ENCODE measurements at places on chromosomes 6 and 20.

DNA sequence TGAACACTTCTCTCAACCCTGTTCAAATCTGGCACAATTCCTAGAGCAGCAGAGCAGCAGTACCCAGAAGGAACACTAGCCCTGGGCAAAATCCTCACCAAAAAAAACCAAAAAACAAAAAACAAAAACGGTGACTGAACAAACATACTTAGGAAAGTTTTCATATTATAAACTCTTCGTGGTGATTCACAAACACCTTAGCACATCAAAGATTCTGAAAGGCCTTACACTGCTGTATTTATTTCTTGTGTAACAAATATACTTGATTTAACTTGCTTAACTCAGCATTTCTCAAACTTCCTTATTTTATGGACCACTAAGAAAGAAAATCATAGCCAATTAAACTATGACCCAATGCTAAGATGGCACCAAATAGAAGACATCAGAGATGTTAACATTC, 57.8 kb upstream of the RREB1 start:
- DNase-seq, result no peak

GRCh38 chr20:46624946-46625345, 26.3 kb downstream of the SLC13A3 start:
- no peak for DNase-seq

DNA sequence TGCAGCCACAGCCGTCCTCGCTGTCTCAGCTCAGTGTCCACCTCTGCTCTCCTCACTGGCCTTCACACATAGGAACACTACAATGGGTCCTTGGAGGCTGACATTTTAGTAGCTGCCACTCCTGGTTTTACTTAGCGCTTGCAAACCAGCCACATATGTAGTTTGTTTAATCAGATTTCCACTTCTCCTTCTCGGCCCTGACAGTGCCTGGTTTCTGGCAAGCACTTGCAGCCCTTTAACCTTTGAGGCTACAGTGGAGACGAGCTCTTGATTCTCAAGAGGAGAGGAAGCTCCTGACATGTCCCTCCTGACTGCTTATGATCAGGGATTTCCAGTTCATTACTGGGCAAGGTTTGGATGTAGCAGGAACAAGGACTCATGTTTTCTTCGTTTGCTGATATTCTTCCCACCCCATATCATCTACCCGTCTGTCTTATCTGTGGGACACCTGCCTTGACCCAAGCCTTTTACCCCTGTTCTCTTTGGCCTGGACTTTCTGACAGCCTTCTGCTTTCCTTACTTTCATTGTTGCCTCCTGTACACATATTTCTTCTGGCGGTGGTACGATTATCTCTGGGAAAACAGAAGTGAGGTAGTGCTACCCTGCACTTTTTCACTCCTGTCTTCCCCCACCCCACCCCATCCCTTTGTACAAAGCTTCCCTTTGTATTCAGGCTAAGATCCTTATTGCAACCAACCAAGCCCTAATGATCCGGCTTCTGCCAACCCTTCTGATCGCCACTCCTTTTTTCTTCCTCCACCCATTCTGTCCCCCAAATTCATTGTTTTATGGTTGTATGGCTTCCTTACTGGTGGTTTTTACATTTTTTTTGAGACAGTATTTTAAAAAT, 31.2 kb downstream of the CEP43 start:
- DNase-seq, result no peak

GRCh38 chr6:41739041-41739440, 3.6 kb upstream of the TFEB start:
- no peak for DNase-seq

- DNase-seq, result no peak
Measured at GRCh38 chr6:99912657-99913056, 81.4 kb downstream of the MCHR2 start.

DNA sequence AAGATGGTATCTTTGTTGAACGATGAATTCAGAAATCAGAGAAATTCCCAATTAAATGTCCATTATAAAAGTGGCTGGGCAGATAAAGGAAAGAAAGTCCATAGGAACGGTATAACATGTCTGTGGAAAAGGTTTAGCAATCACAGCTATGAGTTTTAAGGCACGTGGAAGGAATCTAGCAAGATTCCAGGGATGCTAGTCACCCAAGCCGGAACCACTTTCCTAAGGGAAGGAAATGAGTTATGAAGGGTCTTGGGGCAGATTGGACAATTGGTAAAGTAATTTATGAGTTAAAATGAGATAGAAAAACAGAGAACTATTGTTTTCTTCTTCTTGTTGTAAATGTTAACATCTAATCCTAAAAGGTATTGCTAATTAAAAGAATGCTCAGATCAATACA, 384.8 kb downstream of the ADGRB3 start:
- no peak for DNase-seq

GRCh38 chr6:142187209-142187608, 40.1 kb downstream of the VTA1 start:
- DNase-seq, result no peak

GRCh38 chr20:49413677-49414076, 68.8 kb downstream of the KCNB1 start:
- DNase-seq, result no peak

DNA sequence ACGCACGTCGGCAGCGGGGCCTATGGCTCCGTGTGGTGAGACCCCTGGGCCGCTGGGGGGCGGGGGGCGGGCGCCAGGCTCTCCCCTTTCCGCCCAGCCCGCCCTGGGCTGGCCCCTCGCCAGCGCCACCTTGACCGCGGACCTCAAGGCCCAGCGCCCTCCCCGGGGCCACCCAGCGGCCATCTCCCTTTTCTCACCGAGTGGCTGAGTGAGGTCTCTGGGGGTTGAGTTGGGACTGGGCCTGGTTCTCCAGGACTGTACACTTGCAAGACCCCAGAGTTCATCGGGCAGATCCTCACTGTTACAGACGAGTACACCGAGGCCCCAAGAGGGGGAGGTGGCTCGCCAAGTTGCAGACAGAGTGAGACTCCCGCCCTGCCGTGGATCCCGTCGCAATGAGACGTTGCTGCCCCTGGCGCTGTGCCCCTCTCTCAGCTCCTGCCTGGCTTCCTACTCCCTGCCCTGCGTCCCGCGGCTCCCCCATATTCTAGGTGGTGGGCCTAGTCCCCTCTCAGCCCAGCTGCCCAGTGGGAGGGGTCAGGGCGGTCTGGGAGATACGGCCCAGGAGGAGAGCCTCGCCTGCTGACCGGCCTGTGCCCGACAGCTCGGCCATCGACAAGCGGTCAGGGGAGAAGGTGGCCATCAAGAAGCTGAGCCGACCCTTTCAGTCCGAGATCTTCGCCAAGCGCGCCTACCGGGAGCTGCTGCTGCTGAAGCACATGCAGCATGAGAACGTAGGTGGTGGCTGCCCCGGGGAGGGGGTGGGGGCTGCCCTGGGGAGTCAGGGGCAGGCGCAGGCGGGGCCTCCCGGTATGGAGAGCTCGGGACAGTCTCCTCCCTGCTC, 576 bp downstream of the MAPK13 start:
- no peak for DNase-seq

- DNase-seq, result no peak
Measured at GRCh38 chr6:169296170-169296569, 42.5 kb upstream of the THBS2 start.

GRCh38 chr20:57030611-57031600, 235.5 kb downstream of the BMP7 start:
- DNase-seq, result no peak

- DNase-seq, result no peak
Measured at GRCh38 chr6:21780679-21781078, 187.1 kb downstream of the SOX4 start.

- no peak for DNase-seq
Measured at GRCh38 chr6:20332441-20333006, 69.2 kb upstream of the E2F3 start.

GRCh38 chr20:1331801-1332453, 3.0 kb upstream of the SDCBP2 start:
- DNase-seq, result no peak

DNA sequence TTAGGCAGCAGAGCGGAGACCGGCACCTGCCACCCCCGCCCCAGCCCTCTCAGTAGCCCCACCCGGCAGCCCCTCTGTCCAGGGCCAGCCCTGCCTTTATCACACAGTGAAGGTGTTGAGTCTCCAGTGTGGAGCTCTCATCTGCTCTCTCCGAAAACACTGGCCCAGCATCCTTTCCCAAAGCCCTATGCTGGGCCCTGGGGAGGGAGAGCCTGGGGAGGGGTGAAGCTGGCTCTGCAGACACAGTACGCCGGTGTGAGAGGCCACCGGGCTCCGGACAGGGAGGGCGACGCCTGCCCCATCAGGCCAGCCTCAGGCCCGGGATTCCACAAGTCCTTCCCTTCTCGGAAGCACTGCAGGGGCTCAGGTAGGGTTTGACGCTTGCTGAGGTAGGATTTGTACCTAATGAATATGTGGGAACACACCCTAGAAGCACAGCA, 186.9 kb downstream of the ERMARD start:
- DNase-seq, result no peak

DNA sequence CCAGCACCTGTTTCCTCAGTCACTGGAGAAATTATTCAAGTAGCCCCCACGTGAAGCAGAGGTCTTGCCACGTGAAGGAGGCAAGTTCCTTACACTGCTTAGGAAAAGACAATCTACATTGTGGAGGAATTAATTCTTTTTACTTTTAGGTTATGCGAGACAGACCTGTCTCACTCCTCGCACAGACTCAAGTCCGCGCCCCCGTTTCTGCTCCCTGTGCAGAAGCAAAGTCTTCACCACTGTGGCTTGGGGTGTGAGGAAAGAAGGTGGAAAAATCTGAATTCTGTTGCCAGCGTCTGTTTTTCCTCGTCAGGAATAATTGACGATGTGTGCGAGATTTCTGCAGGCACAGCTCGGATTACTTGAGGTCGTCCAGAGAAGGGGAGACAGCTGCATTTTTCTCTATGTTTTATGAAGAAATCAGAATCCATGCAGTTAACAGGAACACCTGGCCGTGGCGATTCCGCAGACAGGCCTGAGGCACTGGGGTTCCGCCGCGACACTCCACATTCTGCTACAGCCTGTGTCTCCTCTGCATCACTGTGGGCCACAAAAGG, 185.1 kb downstream of the SMOC2 start:
- no peak for DNase-seq

DNA sequence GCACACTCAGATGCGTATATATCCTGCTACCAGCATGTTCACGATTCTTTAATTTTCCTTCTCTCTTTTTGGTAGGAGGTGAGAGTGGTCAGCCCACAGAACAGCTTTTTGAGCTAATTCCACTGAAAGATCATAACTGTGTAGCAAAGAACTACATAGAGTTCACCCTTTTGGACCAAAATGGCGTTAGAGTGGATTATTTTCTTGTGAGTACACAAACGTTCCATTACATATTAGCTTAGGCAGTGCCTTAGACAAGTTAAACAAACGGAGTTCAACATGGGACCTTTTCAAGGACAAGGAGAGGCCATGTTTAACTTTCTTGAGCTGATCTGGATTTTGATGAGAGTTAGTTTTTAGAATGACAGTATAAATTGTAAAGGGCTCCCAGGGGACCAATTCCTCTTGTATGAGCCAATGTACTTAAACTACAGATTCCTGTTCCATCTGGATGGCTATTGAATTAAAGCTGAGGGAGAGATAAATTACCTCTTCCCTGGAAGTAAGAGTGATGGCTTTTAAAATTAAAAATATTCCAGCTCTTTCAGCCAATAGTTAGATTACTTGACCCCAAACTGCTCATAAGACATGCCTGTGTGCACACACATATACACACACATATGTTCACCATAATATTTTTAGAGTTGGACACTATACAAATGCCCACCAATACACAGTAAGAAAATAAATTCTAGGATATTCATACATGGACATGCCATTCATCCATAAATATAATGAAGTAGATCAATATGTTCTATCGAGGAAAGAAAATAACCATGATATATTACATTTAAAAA, 25.6 kb upstream of the ARMH2 start:
- DNase-seq, result no peak

- DNase-seq, result no peak
Measured at GRCh38 chr20:63968136-63968927, 1.4 kb downstream of the ZNF512B start.

DNA sequence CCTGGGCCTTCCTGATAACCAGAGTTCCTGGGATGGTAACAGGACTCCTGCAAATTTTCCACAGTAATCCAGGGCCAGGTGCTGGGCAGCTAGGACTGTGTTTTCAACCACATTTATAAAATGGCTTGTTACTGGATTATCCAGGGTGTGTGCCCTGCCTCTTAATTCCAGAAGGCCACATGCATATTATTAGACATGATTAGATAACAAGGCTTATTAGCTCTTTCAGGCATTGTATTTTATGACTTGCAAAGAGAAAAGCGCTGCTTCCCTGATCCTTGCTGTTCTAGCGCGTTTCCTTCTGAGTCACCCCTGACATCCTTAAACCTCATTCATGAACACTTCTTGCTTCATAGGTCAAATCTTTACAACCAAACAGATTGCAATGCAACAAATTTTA, 208.6 kb downstream of the UST start:
- DNase-seq, result no peak

- no peak for DNase-seq
Measured at GRCh38 chr6:126824226-126824625, 294.2 kb upstream of the RSPO3 start.

- no peak for DNase-seq
Measured at GRCh38 chr6:108254433-108255410, 6.1 kb downstream of the SNX3 start.

DNA sequence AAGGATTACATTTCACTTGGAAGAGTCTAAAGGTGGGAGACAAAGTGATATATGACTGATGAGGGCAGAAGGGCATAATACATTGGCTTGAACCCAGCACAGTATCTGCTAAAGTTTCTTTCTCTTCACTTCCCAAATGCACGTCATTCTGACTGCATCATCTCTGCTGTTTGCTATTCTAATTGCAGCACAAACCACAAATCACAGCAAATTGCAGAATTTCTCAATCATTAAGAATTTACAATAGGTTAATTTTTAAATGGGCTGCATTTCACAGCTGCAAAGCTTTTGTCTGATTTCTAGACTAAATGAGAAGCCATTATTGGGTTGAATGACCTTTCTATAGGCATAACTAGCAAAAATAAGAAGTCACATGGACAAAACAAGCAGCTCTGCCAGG, 337.0 kb downstream of the RNGTT start:
- no peak for DNase-seq

All from C1 segment of cervical spinal cord (tissue), 14 donors.